ENCODE measurements at places on chromosomes 12 and 14.

DNA sequence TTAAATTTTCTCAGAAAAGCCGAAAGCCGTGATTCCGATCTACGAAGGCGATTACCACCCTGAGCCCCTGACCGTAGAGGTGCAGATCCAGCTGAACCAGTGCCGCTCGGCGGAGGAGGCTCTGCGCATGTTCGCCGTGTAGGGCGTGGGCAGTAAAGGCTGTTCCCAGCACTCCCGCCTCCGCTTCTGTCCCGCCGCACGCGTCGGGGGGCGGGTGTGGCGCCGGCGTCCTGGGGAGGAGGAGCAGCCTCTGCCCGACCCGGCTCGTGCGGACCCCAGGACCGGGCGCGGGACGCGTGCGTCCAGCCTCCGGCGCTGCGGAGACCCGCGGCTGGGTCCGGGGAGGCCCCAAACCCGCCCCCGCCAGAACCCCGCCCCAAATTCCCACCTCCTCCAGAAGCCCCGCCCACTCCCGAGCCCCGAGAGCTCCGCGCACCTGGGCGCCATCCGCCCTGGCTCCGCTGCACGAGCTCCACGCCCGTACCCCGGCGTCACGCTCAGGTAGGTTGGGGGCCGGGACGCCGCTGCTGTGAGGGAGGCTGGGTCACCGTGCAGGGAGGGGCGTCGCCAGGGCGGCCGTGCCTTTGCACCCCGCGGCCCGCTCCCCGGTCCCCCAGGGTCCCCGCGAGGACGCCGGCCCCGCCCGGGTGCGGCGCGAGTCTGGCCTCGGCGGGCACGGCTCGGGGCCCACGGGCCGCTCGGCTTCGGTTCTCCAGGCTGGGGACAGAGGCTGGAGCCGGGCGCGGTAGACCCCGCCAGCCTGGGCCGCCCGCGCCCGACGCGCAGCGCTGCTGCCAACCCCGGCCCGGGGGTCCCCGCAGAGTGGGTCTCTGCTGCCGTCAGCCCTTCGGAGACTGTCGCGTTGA is at the start of gene B3GNT4:
Gene B3GNT4 (plus strand): TSS at position 409 of the 866 bp plus-strand sequence. CDS start 910 bp downstream, outside the sequence.
- DNase-seq: peak; percentile 61

GRCh38 chr14:24820616-24821015 is 186.6 kb upstream of the GZMB start:
- DNase-seq: no peak

DNA sequence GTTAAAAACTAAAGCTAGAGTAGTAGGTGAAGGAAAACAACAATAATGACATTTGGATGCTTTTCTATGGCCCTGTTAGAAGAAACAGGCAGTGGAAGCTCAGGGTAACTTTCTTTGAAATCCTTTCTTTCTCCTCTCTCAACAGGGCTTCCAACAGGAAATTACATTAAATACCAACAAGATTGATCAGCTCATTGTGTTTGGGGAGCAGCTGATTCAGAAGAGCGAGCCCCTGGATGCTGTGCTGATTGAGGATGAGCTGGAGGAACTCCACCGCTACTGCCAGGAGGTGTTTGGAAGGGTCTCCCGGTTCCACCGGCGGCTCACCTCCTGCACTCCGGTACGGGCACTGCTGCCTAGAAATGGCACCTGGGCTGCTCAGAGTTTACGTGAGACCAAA is 81.5 kb downstream of the ESR2 start:
- DNase-seq: no peak

DNA sequence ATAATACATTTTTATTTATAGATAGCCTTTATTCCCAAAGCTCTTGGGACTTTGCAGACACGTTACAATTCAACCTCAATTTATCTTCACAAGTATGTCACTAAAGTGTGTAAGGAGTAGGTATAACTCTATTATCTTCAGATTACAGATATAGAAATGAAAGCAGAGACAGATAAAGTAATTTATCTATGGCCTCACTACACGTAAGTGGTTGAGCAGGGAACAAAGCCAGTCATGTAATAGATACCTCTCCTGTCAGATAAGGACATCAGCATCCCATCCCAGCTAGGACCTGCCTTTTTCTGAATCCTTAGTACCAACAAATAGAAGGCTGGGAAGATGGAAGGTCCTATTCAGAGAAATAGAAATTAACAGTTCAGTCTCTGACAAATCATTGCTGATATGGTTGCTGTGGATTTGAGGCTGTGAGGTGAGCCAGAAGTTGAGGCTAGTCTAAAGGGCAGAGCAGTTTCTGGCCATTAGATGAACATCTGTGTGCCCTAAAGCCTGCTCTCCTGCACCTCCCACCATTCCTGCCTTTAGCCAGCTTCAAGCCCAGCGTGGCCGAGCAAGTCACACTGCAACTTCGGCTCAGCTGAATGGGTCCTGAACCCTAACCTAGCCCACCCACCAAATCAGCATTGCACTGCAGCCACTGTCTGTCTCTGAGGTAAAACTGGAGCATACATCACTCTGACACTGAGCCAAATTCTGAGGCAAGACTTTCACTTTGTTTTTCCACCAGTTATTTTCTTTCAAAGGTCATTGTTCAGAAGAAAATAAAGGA is 71.1 kb upstream of the PLEKHA5 start:
- no peak for DNase-seq

DNA sequence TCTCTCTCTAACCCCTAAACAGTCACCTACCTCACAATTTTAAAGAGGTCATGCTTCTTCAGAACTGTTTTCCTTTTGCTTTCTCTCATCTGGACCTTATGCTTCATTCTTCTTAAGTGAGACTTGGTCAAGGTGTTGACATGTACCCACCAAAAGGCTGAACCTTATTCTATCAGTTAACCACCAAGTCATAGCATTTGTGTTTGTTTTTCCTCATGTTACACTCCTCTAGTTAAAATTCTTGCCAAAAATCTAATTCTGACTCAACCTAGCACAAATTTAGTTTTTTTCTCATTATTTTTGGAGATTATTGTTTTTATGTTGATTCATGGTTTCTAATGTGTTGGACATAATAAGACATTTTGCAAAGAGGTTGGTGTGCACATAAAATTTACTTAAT is 578.6 kb downstream of the SLC16A7 start:
- no peak for DNase-seq

DNA sequence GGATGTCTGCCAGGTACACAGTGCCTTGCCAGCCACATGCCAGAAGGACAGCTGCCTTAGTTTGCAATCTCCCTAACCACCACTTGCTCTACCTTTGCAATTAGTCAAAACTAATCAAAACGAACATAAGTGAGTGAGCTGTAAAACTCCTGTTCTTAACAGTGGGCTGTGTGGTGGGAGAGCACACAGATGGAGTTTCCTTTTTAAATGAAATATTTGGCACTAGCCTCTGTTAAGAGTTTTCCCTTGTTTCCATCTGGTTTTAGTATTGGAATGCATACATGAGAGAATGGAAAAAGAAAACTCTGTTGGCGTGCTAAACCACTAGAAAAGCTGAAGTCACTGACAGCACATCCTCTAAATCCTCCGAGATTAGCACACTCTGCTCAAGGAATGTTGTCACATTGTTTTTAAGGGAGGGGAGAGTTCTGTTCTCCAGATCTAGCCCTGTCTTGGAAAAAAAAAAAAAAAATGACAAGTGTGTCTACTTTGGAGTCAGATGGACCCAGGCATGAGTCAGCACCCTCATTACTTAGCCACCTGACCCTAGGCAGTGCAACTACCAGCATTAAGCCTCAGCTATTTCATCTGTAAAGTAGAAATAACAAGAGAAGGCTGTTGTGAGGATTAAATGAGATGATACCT is 83.9 kb downstream of the STXBP6 start:
- DNase-seq: no peak
